Dorsolateral prefrontal cortex (tissue), 122 donors: ENCODE measurements at places on chromosomes 7 and 10. TPM values are rescaled to one million over a fixed set of nuclear protein-coding genes. Genes with fewer than 3 reads are reported as not detected.

The TSPAN15 gene
- 17.1 TPM for total RNA-seq

The AS3MT gene
- 5.2 TPM for total RNA-seq

The DKK1 gene
- total RNA-seq: 8.0 TPM

The SOSTDC1 gene
- 15.4 TPM for total RNA-seq

The HOXA9 gene
- not detected for total RNA-seq

The SSBP1 gene
- total RNA-seq: 96.3 TPM

The FXYD4 gene
- total RNA-seq: not detected

The SLC26A5 gene
- total RNA-seq: not detected

The ELFN1 gene
- total RNA-seq: 5.2 TPM

The CDHR1 gene
- 14.8 TPM for total RNA-seq

The WASL gene
- total RNA-seq: 69.0 TPM

The MBL2 gene
- total RNA-seq: not detected

The NODAL gene
- not detected for total RNA-seq
